Spinal cord (tissue), 10 donors: ENCODE measurements at places on chromosomes 4 and X. TPM values are rescaled to one million over a fixed set of nuclear protein-coding genes. Genes with fewer than 3 reads are reported as not detected.

GRCh38 chr4:33722254-33722653, 2522.1 kb downstream of the ARAP2 start:
- peak; percentile 1 for DNase-seq

- DNase-seq, result no peak
Observed at GRCh38 chr4:177729681-177730080, 287.4 kb upstream of the AGA start.

DNA sequence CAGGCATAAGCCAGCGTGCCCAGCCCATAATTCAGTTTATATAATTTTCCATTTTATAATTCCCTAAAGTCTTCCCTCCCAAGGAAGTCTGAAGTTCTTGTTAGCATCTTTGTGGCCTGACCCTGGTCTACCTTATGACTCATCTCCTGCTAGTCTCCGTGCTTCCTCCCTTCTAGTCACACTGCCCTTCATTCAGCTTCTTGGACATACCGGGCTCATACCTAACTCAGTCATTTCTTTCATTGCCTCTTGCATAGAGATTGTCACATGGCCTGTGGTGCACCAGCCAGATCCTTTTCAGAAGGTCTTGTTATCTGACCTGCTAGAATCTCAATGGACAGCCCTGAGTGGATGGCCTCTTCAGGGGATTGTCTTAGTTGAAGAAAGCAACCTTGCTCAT, 22.8 kb upstream of the MAML3 start:
- no peak for DNase-seq

DNA sequence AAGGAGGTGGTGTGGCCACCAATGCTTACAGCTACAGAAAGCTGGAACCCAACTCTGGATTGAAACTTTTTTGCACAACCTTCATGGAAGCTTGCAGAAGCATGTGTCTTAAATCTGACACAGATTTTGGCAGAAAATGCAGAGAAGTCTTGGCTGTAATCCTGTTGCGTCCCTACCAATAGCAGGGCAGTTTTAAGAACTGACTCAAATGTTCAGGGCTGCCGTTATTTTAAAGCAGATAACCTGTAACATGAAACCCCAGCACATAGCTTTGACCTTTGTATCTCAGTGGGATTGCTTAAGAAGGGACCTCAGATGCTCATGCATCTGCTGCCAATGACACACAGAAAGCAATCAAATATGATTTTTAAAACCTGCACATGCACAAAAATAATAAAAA, at the start of gene VEGFD:
VEGFD (minus strand) TSS at position 110 of the 400 bp plus-strand sequence. CDS start 467 bp downstream, outside the sequence.
- no peak for DNase-seq

- DNase-seq, result no peak
Observed at GRCh38 chr4:33924811-33925210, 2319.5 kb downstream of the ARAP2 start.

Gene NKX3-2
- 0.60 TPM for polyA plus RNA-seq

Gene ALB
- polyA plus RNA-seq, result 1.8 TPM

Gene AIMP1
- 42.0 TPM for polyA plus RNA-seq
